ENCODE measurements at places on chromosomes 5 and 9.

GRCh38 chr5:125413496-125414274, 667.2 kb upstream of the ZNF608 start:
- no peak for DNase-seq

- DNase-seq: peak; percentile 60
Measured at GRCh38 chr9:101421653-101422065, 13.9 kb downstream of the ALDOB start.

GRCh38 chr5:67221487-67222242, 25.1 kb upstream of the CD180 start:
- no peak for DNase-seq

GRCh38 chr5:19605846-19606407, 382.1 kb downstream of the CDH18 start:
- DNase-seq: no peak

DNA sequence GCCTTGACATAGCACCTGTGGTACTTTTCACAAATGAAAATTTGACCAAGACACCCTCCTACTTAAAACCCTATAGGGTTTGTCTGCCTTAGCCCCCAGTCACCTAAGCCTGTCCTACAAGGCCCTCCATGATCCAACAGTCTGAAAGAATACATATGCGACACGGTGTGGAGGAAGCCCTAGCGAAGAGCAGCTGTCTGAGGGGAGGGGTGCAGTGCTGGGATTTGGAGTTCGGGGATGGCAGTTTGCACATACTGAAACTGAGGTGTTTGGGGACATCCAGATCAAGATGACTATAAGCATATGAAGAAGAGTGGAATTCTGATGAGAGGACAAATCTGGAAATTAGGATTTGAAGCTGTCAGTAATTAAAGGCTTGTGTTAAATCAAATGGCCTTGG, 7.2 kb upstream of the MYORG start:
- DNase-seq: no peak

DNA sequence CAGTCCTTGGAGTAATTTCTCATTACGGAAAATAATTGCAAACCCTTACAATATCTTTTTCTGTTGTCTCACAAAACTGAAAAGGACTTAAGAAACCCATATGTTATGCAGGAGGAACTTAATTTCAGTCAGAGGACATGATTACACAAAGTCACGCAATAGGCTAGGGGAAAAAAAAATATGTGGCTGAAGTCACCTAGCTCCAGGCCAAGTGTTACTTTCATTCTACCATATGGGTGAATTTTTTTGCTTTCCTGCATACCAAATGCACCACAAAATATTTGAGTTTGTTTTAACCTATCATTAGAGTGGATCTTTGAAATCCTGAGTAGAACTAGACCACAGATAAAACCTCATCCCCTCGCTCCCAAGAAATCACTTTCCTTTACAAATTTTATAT, 523.5 kb downstream of the CAAP1 start:
- no peak for DNase-seq

DNA sequence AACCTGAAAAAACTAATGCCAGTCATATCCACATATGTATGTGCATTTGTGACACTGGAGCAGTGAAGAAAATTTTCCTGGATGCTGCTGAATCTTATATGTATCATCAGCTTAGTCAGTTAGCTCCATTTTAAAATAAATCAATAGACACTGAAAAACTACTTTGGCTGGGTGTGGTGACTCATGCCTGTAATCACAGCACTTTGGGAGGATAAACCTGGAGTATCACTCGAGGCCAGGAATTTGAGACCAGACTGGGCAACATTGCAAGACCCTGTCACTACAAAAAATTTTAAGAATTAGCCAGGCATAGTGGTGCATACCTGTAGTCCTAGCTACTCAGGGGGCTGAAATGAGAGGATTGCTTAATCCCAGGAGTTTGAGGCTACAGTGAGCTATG, 511.0 kb upstream of the TLE4 start:
- no peak for DNase-seq

DNA sequence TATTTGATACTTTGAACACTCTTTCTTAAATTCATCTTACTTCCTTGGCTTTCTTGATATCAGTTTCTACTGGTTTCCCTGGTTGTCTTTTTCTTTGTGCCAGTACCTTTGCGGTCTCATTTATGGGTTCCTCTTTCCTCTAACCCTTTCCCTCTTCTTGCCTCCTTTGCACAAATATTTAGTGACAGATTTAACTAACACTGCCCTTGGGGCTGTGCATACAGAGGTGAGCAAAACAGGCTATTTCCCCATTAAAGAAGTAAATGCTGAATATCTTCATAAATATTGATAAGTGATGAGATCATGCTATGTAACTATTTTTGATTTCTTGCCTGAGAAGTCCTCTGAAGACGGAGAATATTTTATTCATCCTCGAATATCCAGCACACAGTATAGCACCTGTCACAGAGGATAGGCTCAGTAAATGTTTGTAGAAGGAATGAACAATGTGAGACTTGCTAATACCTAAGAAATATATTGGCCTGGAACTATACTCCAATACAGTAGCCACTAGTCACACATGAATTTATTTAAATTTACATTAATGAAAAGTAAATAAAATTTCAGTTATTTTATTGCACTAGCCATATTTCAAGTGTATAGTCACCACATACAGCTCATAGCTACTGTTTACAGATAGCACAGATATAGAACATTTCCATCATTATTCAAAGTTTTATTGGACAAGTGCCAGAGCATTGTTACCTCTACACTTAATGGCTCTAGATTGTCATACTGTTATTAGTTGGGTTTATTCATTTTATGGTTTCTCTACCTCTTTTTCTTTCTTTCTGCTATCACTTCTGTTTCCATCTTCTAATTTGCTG, 90.4 kb downstream of the RIC1 start:
- no peak for DNase-seq

GRCh38 chr5:140240987-140241706, 61.8 kb downstream of the PFDN1 start:
- DNase-seq: peak; percentile 66

GRCh38 chr5:167065794-167066193, 1225.7 kb upstream of the WWC1 start:
- no peak for DNase-seq

DNA sequence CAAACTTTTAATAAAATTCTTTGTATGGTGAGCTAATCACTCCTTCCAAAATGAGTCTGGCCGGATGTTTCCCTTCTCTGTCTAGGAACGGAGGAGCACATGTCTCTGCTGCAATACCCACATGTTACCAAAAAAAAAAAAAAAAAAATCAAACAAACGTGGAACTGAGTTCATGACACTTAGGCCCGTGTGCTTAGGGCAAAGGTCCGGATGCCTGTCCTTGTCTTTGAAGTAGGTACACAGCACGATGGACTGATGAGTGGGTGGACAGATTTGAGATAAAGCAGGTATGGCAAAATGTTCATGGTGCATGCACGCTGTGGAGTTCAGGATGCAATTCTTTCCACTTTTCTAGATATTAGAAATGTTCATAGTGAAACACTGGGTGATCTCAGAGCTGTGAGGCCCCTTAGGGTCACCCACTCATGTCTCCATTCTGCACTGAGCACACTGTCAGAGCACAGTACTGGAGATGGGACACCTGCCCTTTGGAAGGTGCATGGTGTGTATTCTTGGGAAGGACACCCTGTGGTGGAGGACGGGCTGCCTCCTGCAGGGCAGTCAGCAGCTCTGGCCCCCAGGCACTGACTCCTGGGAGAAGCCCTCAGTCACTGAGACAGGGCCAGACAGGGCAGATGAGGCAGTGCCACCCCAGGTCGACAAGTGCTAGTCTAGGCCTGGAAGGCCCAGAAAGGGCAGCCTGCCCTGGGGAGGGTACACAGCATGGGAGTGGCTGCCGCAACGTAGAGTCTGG, 43.6 kb downstream of the GADD45G start:
- no peak for DNase-seq

GRCh38 chr5:17860660-17861315, 226.5 kb downstream of the TAF11L14 start:
- DNase-seq: no peak

- no peak for DNase-seq
Measured at GRCh38 chr5:96893342-96893741, 17.0 kb downstream of the ERAP2 start.

DNA sequence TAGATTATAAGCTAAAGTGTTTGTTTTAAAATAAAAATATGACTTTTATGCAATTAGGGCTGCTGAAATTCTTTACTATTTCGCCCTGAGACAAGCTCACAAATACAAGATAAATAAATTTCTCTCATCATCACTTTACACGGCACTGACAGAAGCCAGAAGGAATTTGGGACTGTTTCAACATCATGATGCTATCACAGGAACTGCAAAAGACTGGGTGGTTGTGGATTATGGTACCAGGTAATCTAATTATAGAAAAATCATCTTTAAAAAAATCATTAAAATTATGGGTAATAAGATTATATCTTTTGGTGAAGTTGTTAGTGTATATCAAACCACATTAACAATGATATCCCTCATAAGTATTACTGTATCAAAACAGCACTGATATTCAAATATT, 95.0 kb downstream of the MAN2A1 start:
- DNase-seq: no peak

DNA sequence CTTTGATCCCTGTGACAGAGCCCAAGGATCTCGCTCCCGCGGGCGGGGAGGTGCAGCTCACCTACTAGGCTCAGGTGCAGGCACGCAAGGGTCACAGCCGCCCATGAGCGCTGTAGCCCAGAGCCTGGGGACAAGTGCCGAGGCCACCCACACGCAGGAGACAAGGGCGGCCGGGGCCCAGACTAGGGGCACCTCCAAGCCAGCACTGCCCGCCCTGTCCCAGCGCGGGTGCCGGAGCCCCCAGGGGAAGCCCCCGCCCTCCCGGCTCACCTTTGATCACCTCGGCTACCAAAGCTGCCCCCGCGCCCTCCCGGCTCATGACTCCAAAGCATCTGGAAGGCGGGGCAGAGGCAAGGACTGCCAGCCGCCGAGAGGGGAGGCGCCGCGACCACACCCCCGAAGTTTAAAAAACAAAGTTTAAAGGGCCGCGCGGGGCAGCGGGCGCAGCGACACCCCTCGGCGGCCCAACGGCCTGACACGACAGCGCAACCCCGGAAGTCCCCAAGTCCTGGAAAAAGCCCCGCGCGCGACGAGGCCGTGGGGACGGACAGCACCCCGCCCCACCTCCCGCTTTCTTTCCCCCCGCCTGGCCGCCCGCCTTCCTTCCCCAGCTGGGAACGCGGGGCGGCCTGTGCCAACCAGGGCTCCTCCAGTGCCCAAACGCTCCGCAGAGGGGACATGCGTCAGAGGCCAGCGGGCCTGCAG, 53.0 kb downstream of the CDC14B start:
- DNase-seq: peak; percentile 74

DNA sequence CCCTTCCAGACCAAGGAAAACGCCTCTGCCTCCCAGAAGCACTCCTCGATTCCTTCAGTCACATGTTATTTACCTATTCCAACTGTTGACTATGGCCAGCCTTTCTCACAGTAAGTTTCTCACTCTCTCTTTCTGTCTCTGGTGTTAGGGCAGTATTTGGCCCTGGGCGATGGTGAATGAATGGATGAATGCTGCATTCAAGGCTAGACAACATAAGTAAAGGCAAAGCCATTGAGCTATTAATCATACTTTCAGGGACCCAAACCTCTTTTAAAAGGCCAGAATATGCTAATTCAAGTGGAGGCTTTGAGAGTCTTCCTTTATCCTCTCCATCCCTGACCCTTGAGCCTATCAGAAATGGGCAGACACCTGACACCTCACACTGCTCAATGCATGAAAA, 78.5 kb downstream of the SEC61B start:
- DNase-seq: no peak

DNA sequence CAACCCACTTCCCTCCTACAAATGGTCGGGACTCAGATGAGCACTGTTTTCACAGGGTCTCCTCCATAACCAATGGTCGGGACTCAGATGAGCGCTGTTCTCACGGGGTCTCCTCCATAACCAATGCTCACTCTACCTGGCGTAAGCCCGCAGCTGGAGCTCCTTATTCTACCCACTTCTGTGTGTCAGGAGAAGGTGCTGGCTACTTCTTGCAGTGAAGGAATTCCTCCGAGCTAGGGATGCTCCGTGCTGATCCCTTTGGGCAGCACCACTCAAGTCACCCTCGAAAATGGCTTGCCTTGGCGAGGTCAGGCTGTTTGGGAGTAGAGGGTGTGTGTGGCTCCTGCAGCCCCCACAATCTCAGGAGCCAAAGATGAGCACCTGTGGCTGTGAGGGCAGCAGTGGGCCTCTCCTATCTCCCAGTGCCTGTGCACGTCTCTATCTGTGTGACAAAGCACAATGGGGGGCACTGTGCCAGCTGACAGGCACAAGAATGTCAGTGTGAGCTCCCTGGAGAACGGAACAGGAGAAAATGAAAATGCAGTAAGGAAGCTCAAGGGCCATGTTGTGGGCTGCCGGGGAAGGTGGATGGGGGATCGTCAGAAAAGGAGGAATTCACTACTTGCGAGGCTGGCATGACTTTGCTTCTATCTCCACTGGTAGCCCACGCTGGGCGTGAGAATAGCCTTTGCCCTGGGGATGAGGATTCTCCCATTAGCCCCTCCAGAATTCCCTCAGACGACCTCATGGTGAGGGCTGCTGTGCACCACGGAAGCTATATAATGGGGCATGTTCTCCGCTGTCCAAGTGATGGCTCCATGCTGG, 3.9 kb upstream of the BTNL9 start:
- no peak for DNase-seq

DNA sequence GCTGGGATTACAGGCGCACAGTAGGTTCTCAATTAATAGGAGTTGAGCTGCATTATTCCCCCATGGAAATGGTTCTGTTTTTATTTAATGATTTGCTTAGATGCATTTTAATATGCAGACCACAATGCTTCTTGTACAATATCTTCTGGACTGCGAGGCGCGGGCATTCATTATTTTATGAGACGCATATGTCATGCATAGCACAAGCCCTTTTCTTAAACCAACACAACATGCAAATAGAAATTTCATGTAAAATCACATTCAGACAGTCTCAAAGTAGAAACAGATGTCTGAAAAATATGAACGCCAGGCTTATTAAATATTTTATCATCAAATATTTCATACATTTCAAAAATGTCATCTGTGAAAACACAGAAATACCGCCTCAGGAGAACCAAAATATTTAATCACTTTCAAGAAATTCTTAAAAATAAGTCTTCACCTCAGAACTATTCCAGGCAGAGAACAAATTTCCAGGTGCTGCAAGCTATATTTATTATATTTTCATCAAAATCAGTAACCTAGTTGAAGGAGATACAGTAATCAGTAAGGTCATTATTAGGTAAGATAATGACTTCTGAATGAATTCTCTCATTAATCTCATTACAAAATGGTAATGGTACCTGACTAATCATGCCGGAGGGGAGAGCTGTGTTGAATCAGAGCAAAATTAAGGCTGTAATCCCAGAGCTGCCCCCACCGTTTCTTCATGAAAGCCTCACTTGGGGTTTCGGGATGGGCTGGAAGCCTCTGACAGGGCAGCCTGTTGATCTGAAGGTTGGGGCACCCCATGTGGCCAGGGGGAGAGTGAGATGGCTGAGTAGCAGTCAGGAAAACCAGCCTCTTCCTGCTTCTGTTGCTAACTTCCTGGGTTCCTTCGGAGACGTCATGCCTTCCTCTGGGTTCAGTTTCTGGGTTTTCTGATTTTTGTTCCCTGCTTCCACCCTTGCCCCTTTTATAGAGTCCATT, 133.9 kb upstream of the ZNF618 start:
- no peak for DNase-seq
